ENCODE measurements at places on chromosomes 2 and 18. TPM values are rescaled to one million over a fixed set of nuclear protein-coding genes. Genes with fewer than 3 reads are reported as not detected.
A peak's percentile ranks its signal among the peaks of the same experiment; 100 is the strongest.

DNA sequence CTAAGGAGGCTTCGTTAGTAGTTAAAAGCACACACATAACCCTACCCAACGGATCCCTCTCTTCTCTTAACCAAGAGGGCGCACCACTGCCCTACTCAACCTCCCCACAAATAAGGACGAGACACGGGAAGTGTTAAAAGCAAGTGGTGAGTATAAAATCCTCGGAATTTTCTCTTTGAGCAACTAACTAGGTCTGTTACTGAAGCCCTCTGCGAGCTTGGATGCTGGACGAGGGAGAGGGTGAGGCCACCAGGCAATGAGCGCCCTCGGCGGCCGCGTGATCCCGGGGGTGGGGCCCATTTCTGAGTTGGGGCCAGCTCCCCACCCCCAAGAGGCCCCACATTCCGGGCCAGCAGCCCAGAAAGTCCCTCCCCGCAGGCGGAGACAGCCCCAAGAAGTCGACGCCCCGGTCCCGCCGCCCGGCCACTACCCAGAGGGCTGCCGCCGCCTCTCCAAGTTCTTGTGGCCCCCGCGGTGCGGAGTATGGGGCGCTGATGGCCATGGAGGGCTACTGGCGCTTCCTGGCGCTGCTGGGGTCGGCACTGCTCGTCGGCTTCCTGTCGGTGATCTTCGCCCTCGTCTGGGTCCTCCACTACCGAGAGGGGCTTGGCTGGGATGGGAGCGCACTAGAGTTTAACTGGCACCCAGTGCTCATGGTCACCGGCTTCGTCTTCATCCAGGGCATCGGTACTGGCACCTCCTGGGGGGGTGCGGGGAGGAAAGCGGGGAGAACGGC, at the start of gene CYBRD1:
Gene CYBRD1, plus strand, starts transcription at position 423 of the 736 bp plus-strand sequence. Its CDS starts 72 bp downstream, at position 495.
- peak; percentile 81 for DNase-seq

GRCh38 chr2:31322371-31322770, 88.4 kb downstream of the EHD3 start:
- DNase-seq = peak; percentile 28

- peak; percentile 18 for DNase-seq
These were observed 261.6 kb downstream of the ASXL3 start for GRCh38 chr18:33839452-33840211.

- peak; percentile 61 for DNase-seq
These were observed 96.0 kb downstream of the ACKR3 start for GRCh38 chr2:236665572-236666118.

DNA sequence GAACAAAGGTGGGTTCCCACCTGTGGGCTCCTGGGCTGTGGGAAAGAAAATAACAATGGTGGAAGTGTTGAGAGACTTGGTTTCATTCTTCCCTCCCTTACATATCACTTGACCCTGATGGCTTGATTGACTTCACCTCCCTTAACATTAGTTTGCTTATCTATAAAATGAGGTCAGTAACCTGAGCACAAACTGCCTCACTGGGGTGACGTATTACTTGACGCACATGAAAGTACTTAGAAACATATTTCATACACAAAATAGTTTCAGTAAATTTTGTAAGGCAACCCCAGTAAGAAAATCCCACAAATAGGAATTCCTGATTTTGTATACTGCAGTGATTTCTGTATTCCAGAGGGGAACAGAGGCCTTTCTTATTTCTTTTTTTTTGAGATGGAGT, 29.4 kb upstream of the LPIN2 start:
- no peak for DNase-seq

DNA sequence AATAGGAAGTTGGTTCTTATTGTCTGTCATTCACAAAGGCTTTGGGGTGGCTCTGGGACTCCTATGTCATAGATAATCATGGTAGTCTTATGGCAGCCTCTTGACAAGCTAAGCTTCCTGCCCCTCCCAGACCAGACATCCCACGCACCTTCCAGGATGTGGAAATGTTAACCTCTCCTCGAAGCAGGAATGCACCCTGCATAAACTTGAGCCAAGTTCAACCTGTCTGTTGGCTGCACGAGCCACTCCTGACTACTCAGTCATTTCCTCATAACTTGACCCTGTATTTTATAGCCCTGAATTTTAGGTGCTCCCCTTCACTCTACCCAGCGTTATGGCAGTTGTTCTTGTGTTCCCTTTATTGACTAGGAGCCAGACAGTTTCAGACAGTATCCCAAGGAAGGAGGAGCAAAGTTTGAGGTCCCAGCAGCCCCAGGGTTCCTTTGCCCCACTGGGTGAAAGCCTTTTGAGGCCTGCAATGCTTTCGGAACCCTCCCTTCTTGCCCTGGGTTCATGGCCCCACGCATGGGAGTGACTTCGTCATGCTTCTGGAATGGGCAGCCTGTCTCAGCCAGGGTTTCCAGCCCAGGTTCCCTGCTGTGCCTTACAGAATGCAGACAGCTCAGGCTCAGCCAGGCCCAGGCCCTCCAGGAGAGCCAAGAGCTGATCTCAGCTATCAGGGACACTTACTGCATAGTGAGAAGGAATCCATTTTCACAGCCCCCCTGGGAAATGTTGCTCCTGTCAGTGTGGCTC, 15.6 kb upstream of the INO80C start:
- DNase-seq = peak; percentile 90

DNA sequence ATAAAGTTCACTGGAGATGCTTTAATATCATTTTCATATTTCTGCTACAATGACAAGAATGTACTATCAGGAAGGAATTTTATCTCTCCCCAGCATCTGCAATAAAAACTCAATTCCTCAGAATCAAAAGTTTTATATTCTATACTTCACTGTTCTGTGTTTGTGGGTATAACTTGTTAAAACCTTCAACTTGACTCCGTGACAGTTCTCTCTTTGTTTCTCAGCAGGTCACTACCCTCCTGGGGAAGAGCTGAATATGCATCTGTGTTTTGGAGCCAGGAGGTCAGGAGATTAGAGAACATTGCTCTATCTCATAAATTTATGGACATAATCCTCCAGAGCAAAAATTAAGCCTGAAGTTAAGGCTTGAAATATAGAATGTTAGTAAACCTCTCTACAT, 411.4 kb downstream of the TRIB2 start:
- no peak for DNase-seq

DNA sequence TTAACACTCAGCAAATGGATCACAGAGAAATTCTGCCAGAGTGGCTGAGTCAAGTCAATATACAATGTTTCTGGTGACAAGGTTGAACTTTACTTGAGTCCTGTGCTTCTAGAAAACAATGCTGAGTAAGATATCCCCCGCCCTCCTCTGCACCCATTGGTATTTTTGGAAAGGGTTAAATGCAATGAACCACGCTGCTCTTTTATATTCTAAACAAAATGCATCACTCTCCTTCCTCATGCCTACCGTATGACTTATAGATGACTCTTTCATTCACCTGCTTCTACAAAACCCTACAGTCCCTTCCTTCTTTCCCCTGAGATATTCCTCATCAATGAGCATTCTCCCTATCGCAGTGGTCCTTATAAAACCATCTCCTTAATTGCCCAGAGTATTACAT, 168.8 kb downstream of the TXNL1 start:
- DNase-seq = no peak

- DNase-seq = no peak
These were observed 16.0 kb downstream of the SLC20A1 start for GRCh38 chr2:112661656-112662305.

- no peak for DNase-seq
These were observed 129.7 kb downstream of the OSR1 start for GRCh38 chr2:19228715-19229114.

DNA sequence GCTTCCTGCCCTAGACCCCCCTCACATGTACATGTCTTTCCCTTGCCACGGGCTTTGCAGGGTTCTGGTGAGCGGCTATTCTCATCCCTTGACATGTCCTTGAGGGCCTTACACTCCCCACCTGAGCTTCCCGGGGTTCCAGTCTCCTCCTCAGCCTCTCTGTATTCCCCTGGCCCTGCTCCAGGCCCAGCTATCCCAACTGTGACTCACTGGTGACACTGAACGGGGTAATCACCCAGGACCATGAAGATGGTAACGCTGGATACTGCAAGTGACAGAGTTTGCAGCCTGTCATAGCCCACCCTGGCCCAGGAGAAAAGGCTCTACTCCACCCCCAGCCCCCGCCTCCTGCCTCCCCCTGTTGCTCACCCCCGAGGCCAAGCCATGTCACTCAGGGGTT, 27.3 kb downstream of the KIF3C start:
- peak; percentile 66 for DNase-seq

DNA sequence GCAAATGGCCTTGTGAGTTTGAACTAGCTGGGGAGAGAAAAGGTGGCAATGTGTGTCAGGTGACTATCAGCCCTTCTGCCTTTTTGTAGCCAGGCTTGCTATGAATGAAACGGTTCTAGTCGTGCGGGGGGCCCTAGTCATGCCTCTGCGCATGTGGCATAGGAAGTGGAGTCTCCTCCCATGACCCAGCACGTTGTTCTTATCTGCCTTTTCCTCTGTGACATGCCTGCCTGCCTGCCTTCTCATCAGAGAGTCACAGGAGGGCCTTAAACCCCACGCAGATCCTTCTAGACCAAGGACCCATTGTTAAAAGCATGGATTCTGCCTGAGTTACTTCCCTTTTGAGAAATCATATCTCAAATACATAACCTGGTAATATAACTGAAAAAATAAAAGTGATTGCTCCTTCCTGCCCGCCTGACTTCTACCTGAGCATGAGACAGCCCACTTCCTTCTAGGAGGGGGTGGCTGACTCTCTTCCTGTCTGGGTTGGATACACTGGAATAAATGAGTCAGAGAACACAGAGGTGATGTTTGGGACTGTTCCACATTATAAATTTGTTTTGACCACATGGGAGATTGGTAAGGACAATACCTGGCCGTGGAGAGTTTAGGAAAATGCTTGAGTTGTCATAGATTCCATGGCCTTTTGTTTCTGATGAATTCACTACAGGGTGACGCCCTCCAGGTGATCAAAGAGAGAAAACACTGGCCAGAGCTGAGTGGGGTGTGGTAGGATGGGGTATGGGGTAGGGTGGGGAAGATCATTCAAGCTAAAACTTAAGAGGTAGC, 49.8 kb downstream of the FBLN7 start:
- DNase-seq = peak; percentile 74

GRCh38 chr2:200453853-200454534, 55.9 kb downstream of the KCTD18 start:
- no peak for DNase-seq

GRCh38 chr18:49560624-49561288, 1.1 kb upstream of the LIPG start:
- DNase-seq = peak; percentile 35

DNA sequence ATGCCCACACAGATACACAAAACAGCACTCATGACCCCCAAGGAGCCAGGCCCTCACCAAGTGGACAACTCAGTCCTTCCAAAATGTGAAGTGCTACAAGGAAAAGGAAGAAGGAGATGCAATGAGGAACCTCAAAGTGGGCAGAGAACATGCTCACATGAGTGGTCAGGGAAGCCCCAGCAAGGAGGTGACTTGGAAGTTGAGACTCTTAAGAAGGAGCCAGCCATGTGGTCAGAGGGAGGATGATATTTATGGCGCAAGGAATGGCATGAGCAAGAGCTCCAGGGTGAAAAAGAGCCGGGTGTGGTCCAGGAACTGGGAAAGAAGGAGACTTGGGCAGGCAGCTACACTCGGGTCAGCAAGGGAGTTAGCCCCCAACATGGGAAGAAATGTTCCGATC, 30.0 kb upstream of the KLHL29 start:
- DNase-seq = no peak

DNA sequence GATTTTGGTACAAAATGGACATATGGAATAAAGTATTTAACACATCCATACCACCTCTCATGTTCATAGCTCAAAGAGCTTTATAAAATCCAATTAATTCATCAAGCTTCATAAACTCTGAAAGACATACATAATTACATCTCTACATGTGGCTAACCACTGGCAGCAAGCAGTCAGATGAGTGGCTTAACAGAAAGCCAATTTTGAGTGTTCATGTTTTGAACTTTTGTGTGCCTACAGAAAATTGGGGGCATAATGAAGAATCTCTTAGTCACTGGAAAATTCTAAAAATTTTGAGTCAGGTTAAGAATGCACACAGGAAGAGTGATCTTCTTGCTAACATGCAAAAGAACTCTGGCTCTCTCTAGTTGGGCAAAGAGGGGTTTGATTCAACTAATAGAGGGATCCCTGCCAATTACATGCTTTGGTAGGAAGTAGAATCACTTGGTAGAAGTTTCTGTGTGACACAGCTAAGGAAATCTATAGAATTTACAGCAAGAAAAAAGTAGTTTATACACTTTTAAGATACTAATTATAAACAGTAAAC, 287.4 kb downstream of the NOL4 start:
- DNase-seq = no peak

Gene LRRFIP1
- total RNA-seq = 12.5 TPM

Gene SGPP2
- 0.05 TPM for total RNA-seq

Gene TEKT4
- not detected for total RNA-seq

Gene TBC1D8
- 5.1 TPM for total RNA-seq

Measured in M059J (cell line).